ENCODE measurements at places on chromosomes 1 and 21. TPM values are rescaled to one million over a fixed set of nuclear protein-coding genes. Genes with fewer than 3 reads are reported as not detected.

The DIO1 gene
- total RNA-seq = not detected

The LRRC71 gene
- total RNA-seq = not detected

The MAP3K21 gene
- 0.62 TPM for total RNA-seq

The XPR1 gene
- 20.5 TPM for total RNA-seq

The KPRP gene
- total RNA-seq = not detected

The SEMA6C gene
- total RNA-seq = 37.0 TPM

The ACADM gene
- total RNA-seq = 212 TPM

The TLR5 gene
- 6.5 TPM for total RNA-seq

The HSD11B1 gene
- total RNA-seq = 6.8 TPM

The TDRD10 gene
- 3.6 TPM for total RNA-seq

The DYNLT5 gene
- total RNA-seq = 3.2 TPM

The GCSAML gene
- 0.59 TPM for total RNA-seq

The PRR9 gene
- total RNA-seq = not detected

The MTFR1L gene
- total RNA-seq = 139 TPM

The SH2D5 gene
- 0.18 TPM for total RNA-seq

The NIT1 gene
- total RNA-seq = 21.8 TPM

The KISS1 gene
- total RNA-seq = not detected

The LYPLA2 gene
- 36.4 TPM for total RNA-seq

The GNAT2 gene
- total RNA-seq = not detected

The BGLAP gene
- total RNA-seq = 0.47 TPM

The GJA5 gene
- total RNA-seq = 39.4 TPM

The CD53 gene
- 37.8 TPM for total RNA-seq

The SLC1A7 gene
- total RNA-seq = 0.31 TPM

The PPP1R15B gene
- total RNA-seq = 22.1 TPM

The GBP5 gene
- total RNA-seq = 1.3 TPM

The TLCD4 gene
- total RNA-seq = 48.3 TPM

The TRIM67 gene
- total RNA-seq = 0.16 TPM

The KCNA3 gene
- 2.0 TPM for total RNA-seq

The LZIC gene
- total RNA-seq = 27.1 TPM

The IL22RA1 gene
- 0.26 TPM for total RNA-seq

The LCE2A gene
- total RNA-seq = not detected

The CA6 gene
- total RNA-seq = not detected

The FCGR3B gene
- total RNA-seq = 6.1 TPM

The NOTCH2 gene
- total RNA-seq = 44.7 TPM

The RRAGC gene
- 20.9 TPM for total RNA-seq

The ZFYVE9 gene
- 15.5 TPM for total RNA-seq

The TMEM81 gene
- total RNA-seq = 4.0 TPM

The HES3 gene
- not detected for total RNA-seq

The APCS gene
- total RNA-seq = not detected

The C4BPA gene
- total RNA-seq = not detected

The OXCT2 gene
- total RNA-seq = 4.7 TPM

Measured in left cardiac atrium (tissue), 4 donors.